ENCODE measurements at places on chromosomes 6 and 20. TPM values are rescaled to one million over a fixed set of nuclear protein-coding genes. Genes with fewer than 3 reads are reported as not detected.

- no peak for DNase-seq
These were observed 102.6 kb downstream of the PERP start for GRCh38 chr6:138004430-138005287.

- no peak for DNase-seq
These were observed 197.1 kb upstream of the RGS17 start for GRCh38 chr6:153328194-153328593.

DNA sequence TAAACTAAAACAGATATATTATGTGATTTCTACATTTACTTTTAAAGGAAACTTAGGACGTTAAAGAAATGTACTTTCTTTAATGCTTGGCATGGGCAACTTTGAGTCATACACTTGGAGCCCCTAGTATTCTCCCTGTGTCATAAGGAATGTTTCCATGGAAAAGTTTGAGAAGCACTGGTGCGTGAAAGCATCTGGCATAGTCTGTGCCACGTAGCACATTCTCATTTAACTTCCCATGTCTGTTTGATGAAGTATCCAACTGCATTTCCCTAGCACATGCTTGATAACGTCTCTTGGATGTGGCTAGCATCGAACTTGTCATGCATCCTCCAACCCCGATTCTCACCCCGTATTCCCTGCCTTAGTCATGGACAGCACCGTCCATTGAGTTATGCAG is 172.0 kb downstream of the TBC1D7 start:
- no peak for DNase-seq

DNA sequence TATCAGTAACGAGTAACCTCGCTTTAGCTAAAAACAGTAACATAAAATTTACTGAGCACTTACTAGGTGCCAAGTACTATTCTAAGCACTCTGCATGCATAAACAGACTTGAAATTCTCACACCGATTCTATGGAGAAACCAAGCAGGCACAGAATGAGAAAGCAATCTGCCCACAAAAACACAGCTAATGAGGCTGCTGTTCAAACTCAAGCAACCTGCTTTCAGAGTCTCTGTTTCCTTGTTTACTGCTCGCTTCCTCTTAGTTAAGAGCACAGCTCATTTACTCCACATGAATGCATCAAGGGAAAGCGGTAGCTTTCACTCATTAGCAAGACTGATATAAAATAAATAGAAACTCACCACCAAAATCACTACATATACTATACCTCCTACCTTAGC is 37.4 kb downstream of the PRKN start:
- DNase-seq = no peak

Gene HSPA12B
- 9.3 TPM for total RNA-seq

Gene TMEM74B
- total RNA-seq = 0.73 TPM

Gene PDE10A
- total RNA-seq = 2.7 TPM
